ENCODE measurements at places on chromosomes 1 and 21.
A peak's percentile ranks its signal among the peaks of the same experiment; 100 is the strongest.

DNA sequence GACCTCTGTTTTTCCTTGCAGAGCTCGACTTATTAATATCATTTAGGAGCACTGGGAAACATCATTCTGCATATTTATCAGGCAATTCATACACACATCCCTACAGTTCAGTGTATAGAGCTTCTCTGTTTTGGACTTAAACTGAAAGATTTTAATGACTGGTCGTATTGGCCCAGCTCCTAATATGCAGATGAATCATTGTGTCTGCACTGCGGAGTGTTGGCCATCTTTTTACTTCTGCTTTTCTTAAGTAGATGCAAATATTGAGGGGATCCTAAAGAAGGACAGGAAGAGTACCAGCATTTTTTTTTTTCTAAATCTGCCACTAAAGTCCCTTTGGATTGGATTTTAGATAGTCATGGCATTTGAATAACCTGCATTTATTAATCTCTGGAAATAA, 154.8 kb downstream of the BACH1 start:
- DNase-seq, result no peak

DNA sequence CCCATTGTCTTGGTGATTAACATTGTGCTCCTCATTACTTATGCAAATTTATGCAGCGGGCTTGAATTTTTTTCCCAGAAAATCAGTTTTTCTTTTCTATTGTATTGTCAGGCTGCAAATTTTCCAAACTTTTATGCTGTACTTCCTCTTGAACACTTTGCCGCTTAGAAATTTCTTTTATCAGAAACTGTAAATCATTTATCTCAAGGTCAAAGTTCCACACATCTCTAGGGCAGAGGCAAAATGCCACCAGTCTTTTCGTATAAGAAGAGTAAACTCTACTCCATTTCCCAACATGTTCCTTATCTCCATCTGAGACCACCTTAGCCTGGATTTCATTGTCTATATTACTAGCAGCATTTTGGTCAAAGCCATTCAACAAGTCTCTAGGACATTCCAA, 113.9 kb upstream of the OLFM3 start:
- peak; percentile 26 for DNase-seq

DNA sequence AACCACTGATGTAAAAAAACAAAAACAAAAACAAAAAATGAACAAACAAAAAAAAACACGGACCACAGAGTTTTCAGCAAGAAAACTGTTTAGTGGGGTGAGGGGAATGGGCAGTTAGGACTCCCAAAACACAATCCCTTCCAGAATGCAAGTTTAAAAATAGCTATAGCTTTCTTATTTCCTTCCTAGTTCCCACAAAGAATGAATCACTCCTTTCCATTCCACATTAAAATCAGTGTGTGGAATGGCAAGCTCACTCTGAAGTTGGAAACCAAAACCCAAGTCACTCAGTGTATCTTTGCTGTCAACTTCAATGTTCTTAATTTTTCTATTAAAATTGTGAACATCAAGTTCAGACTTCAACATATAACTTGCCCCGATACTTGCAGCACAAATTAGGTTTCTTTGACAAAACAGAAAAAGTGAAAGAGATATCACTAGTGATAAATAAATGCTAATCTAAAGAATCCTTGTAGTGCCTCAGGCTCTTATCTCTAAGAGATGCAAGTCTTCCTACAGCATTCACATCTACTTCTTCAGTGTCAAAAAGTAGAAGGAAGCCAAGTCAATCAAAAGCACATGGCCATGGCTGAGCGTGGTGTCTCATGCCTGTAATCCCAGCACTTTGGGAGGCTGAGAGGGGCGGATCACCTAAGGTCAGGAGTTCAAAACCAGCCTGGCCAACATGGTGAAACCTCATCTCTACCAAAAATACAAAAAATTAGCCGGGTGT, 45.5 kb downstream of the TOR3A start:
- DNase-seq, result no peak

DNA sequence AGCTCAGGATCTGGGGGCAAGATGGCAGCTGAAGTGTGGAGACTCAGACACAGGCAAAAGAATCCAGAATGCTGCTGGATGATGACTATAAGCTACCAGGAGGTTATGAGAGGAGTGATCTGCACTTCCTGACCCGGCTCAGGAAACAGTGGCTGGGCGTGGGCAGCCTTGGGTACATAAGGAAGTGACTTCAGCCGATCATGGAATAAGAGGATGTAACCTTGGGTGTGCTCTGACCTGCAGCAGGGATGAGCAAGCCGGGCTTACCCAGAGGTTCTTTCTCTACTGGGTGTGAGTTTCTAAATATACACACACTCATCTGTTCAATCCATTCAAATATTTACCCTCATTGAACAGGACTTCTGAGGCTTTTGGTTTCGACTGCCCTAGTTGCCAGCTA, 62.7 kb downstream of the CD34 start:
- DNase-seq, result peak; percentile 83

GRCh38 chr1:10540277-10541005, 65.7 kb downstream of the PEX14 start:
- no peak for DNase-seq

- no peak for DNase-seq
These were observed 622.9 kb upstream of the ADGRL4 start for GRCh38 chr1:79629414-79629813.

GRCh38 chr1:97423403-97423802, 497.4 kb downstream of the DPYD start:
- DNase-seq, result no peak

DNA sequence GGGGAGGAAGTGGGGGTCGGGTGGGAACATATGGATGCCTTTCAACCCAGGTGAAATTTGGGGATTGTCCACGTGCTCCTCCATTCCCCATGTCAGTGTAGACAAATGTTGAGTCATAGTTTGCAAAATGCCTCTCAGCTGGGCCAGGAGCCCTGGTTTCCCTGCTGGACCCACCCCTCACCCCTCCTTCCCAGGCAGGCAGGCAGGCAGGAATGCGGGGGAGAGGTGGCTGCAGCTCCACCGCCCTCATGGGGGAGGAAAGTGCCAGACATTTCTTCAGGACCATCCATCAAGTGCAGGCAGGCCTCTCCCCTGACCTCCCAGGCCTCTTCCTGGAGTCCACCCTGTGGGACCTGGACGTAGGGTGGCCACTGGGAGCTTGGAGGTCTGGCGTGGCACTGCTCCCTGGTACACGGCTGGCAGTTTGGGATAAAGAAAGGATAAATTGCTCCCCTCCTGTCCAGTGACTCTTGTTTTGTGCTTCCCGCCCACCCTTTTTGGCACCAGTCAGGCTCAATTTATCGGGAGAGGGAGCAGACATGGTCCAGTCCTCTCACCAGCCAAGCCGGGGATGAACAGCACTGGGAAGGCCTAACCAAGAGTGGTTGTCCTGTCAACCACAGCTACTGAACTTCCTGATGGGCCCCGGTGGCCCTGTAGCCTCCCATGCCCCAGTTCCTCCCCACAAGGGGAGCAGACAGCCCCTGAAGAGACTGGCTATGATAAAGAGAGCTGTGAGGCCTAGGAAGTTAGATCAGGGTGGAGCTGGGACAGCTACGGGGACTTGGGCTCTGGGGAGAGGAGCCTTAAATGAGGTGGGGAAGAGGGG, 18.9 kb downstream of the NPR1 start:
- DNase-seq, result no peak

GRCh38 chr21:46179708-46180078, 4.6 kb downstream of the SPATC1L start:
- no peak for DNase-seq

- DNase-seq, result peak; percentile 88
These were observed 19.2 kb upstream of the CDK18 start for GRCh38 chr1:205484985-205485967.

- DNase-seq, result no peak
These were observed 20.7 kb upstream of the HRNR start for GRCh38 chr1:152244576-152245273.

DNA sequence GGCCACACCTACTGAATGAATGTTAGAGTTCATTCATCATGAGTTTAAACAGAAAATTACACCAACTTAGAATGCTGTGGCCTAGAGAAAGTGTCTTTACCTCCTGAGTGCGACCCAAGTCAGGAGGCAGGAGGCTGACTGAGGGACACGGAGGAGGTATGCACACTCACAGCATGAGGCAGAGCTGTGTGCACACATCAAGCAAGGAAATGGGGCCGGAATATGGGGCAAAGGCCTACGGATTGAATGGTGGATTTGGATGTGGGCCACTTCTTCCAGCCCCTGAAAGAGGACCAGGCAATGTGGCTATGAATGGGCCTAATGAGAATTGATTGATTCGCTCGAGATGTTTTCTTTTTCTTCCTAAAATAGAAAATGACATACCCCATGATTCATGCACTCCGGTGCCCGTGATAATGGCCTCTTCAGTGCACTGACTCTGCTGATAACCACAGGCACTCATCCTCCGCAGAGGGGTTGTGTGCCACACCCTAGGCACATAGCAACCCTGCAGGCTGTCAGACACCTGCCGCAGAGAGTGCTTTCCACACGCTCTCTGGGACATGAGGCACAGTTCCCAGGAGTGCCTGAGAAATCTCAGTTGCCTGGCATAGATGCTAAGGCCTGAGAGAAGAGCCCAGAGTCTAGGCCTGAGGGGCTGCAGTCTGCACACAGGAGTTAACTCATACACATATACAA, 155.5 kb downstream of the GLUL start:
- DNase-seq, result peak; percentile 53

DNA sequence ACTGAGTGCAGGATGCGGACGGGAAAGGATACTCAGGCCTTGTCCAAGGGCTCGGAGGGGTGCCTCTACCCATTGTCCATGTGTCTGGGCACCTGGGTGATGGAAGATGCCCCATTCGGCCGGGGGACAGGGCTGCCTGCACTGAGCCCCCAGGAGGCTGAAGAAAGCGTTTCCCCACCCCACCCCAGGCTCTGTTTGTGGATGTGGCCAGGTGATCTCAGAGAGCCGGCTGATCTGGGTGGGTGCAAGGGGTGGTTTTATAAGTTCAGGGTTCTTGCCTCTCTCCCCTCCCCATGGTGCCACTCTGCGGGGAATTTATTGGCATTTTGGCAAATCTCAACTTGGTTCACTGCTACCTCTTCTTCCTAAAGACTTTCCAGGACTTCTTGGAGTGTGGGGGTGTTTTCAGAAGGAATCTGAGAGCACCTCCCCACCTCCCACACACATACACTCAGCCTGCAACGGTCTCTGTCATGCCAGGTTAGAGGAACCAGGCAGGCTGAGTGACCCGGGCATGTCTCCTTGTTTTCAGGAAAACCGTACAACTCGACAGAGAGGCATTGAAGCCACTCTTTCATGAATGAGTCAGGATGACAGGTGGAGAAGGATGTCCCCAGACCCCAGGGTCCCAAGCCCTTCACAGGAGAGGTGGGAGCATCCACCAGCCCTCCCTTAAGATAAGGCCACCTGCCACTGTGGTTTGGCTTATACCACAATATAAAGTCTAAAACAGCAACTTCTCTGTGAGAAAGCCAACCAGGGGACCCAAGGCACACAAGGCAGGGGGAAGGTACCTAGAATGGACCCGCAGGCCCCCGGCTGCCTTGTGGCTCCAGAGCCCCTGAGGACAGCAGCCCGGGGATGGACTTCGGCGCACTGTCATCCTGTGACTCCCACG, 174.9 kb downstream of the ETS2 start:
- no peak for DNase-seq

DNA sequence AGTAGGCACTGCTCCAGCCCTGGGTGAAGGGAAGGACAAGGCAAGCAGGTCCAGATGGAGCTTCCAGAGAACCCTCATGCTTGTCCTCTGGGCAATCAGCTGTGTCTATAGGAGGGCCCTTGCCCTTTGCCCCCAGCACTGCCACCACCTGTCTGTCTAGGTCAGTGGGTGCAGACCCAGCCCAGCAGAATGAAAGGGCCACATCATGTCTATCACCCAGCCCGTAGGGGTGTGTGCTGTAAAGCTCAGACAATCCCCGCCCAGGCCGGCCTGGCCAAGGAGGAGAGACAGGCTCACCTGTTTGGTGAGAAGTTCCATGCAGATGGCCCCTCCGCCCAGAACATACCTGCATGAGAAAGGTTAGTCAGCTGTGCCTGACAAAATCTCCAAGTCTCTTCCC, 7.0 kb downstream of the UBE2Q1 start:
- DNase-seq, result peak; percentile 34

DNA sequence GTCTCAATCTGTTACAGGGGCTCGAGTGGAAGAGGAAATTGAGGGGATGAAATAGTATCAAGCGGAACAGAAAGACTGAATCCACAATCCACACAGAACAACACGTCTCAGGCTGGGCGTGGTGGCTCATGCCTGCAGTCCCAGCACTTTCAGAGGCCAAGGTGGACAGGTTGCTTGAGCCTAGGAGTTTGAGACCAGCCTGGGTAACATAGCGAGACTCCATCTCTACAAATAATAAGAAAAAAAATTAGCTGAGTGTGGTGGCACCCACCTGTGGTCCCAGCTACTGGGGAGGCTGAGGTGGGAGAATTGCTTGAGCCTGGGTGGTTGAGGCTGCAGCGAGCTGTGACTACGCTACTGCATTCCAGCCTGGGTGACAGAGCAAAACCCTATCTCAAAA, 25.7 kb downstream of the VPS26C start:
- DNase-seq, result no peak

DNA sequence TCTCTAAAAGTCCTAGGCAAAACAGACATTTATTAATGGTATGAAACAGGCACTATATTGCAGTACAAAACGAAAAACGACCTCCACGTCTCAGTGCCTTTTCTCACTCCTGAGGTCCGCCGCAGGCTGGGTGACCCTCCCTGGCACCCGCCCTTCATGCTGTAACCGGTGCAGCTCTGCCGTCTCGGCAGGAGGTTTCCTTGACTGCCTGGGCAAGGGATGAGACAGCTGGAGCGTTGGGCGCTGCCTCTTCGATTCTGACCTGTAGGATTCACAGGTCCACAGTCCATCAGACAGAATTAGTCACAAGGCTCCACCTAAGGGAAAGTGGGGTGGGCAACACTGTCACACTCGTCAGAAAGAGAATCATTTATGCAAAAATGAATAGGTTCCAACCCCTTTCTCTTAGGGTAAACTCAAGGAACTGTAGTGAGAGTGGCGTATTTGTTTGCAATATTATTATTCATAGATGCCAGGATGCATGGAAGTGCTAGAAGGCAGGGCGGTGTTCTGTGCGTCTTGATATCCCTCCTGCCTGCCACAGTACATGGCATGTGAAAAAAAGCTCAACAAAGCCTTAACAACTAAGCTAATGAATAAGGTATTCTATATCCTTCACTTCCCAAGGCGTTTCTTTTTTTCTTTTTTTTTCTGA, 23.5 kb upstream of the ZBTB18 start:
- DNase-seq, result no peak
